D341Med (cell line): ENCODE measurements at places on chromosomes 11 and 22.

DNA sequence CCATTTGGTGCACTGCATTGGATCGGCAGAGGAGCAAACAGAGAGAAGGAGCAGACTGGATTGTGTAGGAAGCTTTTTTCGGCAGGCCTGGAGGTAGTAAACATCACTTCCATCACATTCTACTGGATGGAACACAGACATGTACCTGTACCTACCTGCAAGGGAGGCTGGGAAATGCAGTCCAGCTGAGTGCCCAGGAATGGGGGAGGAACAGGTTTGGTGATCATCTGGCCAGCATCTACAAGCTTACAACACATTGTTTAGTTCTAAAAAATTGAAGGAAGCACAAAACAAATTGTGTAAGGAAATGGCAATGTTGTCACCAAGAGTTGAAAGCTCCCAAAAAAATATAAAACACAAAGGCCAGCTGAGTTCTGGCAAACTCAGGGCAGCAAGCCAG is 19.1 kb downstream of the SMIM38 start:
- no peak for DNase-seq

DNA sequence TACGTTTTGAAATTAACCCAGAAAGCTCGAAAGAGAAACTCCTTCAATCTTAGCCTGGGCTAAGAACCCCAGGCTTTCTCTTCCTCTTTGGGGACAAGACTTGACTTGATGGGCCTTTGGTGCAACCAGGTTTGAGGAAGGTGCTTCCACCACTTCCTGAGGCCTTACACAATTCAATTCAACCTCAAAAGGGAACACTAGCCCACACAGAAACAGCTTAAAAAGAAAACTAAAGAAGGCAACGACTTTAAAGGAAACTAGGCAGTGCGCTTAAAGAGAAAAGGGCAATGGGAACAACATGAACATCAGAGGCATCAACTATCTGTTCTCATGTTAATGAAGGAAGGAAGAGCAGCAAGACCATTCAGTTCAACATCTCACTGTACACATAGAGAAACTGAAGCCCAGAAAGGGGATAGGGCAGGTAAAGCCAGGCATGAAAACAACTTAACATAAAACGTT is 24.8 kb downstream of the PAK1 start:
- no peak for DNase-seq

GRCh38 chr11:99260696-99261095 is 239.9 kb downstream of the CNTN5 start:
- no peak for DNase-seq

DNA sequence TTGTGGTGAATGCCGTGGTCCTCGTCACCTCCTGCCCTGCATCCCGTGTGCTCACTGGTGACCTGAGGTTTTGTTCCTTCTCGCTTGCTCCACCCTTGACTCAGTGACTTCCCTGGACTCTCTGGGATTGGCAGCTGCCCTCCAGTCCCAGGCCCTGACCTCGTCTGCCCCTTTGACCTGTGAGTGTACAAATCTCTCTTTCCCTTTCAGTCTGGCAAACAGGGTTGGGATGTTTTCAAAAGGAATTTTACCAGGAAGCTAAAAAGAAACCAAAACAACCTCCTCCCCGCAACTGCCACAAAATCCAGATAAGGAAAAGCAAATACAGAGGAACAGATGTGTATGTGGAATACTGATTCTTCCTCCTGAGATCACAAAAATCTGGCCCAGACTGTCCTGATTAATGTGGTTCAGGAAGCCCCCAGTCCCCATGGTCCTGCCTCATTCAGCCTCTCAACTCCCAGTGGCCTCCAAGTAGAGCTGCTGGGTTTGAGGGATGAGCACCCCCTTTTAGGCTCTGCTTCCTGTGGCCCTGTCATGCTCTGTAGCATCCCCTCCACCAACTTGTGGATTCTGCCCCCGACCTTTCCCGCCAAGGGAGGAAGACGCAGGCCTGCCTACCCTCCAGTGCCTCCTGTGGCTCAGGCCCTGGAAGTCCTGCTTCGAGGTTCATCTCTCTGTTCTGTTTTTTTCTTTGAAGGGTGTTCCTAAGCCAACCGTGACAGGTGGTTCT is 15.2 kb downstream of the ROBO4 start:
- DNase-seq, result no peak

DNA sequence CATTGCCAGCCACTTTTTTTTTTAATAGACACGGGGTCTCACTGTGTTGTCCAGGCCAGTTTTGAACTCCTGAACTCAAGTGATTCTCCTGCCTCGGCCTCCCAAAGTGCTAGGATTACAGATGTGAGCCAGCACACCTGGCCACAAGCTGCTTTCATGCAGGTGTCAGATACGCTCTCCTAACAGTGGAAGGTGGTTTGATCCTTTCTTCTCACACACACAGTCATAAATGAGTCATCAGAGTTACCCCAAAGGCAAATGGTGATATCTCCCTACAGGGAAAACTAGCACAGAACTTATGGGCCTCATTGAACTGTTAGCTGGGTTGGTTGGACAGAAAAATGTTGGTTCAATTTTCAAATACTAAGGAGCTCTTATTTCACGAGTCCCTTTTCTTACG is 38.2 kb upstream of the UBASH3B start:
- no peak for DNase-seq

DNA sequence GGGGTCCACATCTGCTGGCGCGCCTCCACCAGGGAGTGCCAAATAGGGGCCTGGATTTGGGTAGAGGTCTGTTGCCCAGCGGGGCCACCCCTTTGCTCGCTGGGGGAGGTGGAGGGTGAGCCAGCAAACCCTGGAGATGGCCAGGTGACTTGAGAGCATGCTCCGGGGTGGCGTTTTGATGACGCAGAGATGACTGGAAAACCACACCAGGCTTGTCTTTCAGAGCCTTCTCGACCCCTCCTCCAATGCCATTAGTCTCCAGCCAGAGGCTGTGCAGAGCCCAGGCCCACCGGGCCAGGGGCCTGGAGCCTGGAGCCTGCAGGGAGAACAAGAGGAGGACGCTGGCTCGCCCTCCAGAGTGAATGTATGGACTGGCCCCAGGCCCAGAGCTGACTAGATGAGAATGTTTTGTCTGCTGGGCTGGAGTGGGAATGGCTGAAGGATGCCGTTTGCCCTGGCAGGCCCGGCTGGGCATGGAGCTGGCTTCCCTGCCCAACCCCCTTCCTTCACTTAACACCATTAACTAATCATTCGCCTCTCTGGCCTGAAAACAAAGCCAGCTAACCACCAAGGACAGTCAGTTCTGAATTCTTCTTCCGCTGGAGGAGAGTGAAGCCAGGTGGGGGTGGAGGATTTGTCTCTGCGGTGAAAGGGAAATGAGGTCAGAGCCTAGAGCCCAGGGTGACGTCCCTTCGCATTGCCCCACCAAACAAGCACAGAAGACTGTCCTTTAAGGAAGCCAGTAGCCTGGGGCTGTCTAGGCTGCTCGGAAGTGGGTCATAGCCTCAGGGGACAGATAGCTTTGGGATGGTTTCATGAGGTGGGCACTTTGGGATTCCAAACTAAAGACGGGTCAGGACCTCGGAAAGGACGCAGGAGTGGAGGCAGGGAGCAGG is 1.6 kb upstream of the MCAM start:
- DNase-seq, result no peak

DNA sequence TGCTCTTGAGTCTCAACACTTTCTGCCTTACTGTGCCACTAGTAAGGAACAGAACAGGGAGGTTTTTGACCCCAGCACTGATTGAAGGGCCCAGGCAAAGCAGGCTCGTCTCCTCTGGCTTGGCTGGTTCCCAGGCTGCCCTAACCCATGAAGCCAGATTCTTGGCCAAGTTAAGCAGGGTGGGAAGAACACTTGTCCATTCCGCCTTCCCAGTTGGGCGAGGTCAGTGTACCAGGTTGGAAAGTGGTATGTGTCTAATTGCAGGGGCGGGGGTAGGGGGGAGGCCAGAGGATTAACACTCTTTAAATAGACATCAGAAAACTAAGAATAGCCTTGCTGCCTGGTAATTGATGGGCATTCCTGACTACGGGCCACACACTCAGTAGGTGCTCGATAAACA is 14.4 kb downstream of the TIMP3 start:
- DNase-seq, result no peak

GRCh38 chr22:31102441-31103081 is 4.8 kb downstream of the SELENOM start:
- DNase-seq, result no peak

GRCh38 chr11:76209973-76210930 is 4.0 kb upstream of the WNT11 start:
- peak; percentile 79 for DNase-seq
